ENCODE measurements at places on chromosomes 16 and 17.

GRCh38 chr17:39605492-39606433 is 2.0 kb downstream of the NEUROD2 start:
- DNase-seq: no peak

GRCh38 chr16:12235110-12235509 is 258.6 kb downstream of the SNX29 start:
- DNase-seq: no peak

- DNase-seq: no peak
Measured at GRCh38 chr17:62159994-62160393, 94.9 kb upstream of the MED13 start.

DNA sequence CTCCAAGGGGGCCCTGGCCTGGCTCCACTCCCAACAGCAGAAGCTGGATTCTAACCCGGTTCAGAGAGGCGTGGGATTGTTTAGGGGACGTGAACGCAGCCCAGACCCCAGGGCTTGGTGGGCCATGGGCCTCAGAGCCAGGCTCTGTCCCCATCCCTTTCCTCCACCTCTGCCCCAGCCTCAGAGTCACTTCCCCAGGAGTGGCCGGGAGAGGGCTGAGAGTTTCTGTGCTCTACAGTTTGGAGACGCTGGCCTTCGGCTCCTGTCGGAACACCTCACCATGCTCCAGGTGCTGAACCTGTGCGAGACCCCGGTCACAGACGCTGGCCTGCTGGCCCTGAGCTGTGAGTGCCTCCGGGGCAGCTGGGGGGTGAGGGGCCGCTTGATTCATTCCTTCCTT is 73.8 kb upstream of the PLCG2 start:
- DNase-seq: no peak

DNA sequence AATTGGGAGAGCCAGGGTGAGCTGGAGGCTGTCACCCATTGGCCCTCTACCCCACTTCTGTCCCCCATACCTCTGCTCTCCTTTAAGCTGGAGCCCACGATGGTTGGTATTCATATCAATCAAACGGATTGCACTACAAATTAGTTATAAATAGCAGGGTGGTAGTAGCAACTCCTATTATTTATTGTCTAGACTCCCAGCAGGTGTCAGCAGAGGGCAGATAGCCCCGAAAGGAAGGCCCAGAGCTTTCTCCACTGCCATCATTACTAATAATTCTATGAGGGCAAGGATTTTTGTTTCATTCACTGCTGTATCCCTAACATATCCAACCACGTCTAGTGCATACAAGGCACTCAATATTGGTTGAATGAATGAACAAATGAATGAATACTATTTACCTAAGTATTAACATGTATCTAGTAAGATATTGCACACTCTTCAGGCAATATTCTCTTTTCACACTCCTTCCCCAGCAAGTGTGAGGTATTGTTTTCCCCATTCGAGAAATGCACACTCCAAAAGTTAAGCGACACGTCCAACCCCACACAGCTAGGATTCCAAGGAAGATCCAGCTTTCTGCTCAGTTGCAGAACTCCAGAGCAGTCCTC is 6.3 kb downstream of the C17orf50 start:
- no peak for DNase-seq

GRCh38 chr16:85668676-85669424 is 19.9 kb downstream of the GINS2 start:
- DNase-seq: no peak

- DNase-seq: no peak
Measured at GRCh38 chr16:49698453-49698815, 157.5 kb downstream of the ZNF423 start.

- DNase-seq: no peak
Measured at GRCh38 chr16:86117756-86118155, 218.8 kb downstream of the IRF8 start.

GRCh38 chr16:52832771-52833170 is 219.9 kb downstream of the CHD9NB start:
- DNase-seq: no peak

DNA sequence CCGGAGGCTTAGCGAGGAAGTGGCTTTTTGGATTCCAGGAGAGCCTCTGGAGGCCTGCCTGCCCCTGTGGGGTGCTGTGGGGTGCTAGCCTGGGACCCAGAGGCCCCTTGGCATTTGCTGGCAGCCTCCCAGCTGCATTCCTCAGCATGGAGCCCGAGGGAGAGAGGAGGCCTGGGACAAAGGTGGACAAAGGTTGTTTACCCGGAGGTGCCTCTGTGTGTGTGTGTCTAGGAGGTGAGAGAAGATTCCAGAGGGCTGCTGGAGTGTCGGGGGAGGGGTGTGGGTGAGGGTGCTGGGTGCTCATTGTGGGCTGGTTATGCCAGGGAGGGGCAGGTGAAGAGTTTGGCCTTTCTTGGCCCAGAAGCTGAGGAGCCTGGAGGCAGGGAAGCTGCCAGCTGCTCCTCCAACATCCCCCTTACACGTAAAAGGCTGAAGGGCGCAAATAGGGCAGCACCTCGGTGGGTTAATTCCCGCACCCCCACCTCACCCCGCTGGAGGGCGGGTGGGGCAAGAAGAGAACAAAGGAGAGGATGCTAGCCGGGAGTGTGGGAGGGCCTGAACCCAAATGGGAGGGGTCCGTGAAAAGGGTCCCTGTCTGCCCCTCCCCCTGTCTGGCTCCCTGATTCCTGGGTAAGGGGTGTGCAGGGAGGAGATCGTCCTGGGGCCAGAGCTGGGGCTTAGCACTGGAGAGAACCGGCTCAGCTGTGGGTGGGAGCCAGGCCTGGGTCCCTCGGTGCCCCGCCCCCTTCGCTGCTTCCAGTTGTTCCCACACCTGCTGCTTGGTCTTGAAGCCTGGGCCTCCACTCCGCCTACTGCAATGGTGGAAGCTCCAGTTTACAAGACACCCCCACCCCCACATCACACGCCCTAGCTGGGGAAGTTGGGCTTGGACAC is 9.9 kb downstream of the HEXIM2 start:
- no peak for DNase-seq

- DNase-seq: no peak
Measured at GRCh38 chr16:71623597-71623996, 2.4 kb upstream of the MARVELD3 start.

GRCh38 chr17:77769762-77770161 is 188.7 kb upstream of the TNRC6C start:
- DNase-seq: no peak

GRCh38 chr17:19873346-19873745 is 5.6 kb upstream of the ULK2 start:
- no peak for DNase-seq

DNA sequence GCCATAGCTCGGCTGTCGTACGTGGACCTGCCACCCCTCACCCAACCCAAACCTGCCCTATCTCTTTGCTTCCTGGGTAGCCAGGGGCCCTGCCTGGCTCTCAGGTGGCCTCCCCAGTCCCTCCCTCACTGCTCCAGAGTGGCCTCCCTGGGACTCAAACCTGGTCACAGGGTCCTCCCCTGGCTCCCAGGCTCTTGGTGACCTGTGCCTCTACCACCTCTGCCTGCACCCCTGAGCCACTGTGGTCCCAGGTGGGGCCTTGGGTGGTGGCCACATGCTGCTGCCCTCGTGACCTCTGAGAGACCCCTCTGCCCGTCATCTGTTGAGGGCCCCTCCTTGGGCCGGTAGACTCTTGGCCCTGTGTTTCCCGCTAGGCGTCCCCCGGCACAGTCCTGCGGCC is 64.6 kb upstream of the PVALEF start:
- DNase-seq: no peak

GRCh38 chr17:32629563-32630190 is 142.9 kb downstream of the CDK5R1 start:
- no peak for DNase-seq

DNA sequence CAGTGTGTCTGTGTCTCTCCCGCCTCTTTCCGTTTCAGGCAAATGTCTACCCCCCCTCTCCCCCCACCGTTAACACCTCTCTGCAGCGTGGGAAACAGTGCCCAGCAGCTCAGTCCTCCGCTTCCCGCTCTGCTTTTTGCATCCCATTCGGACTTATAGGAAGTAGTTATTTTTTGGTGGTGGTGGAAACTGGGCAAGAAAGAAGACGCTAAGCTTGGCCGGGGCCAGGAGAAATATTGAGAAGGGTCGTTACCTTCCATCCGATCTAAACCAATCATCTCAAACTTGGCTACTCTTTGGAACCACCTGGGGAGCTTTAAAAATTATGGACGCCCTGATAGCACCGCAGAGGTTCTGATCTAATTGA is 499 bp upstream of the HLF start:
- DNase-seq: no peak

- peak; percentile 75 for DNase-seq
Measured at GRCh38 chr16:58511933-58512815, 3.1 kb upstream of the SETD6 start.

GRCh38 chr17:57145347-57145746 is 60.3 kb downstream of the AKAP1 start:
- no peak for DNase-seq

DNA sequence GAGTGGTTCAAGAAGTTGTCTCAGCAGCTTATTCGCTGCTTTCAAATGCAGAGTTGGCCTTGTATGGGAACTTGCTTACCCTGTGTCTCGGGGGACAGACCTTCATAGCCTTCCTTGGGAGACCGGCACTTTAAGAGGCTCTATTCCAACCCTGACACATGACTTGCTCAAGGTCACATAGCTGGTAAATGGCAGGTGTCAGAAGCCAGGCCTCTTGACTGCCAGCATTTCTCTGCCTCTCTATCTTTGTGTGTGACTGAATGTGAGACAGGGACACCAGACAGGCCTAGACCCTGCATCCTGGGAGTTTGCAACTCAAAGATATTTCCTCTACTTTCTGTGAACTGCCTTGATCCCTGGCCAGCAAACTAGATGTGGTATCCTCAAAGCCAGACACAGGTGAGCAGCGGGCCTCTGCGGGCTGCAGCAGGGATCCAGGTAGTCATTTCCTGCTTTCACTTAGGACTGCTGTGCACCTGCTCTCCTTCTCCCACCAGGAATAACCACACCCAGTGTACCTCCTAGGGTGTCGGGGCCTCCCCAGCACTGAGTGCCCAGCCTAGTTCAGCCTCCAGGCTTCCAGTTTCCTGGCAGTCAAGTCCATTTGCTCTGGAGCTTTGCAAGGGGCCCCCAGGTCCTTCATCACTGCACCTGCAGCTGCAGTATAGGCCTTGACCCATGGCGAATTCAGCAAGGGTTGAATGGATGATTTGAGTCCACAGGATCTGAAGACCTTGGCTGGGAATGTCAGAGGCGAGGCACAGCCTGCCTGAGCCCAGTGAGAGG is 116.6 kb upstream of the TNRC6C start:
- no peak for DNase-seq

GRCh38 chr17:76263896-76264295 is 1.3 kb upstream of the UBALD2 start:
- no peak for DNase-seq

DNA sequence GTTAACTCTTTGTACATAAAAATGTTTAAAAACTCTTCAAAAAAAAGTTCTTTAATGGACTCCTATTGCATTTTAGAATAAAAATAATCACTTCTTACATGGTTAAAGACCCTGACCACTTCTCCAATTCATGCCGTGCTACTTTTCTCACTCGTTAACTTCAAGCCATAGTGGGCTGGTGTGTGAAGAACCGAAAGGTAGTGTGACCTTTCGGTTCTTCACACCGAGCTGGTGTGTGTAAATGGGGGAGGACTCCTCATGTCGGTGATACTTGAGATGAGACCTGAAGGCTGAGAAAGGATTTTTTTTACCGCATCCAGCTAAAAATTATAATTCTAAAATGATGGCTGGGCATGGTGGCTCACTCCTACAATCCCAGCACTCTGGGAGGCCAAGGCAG is 22.1 kb downstream of the RFFL start:
- DNase-seq: no peak

- DNase-seq: no peak
Measured at GRCh38 chr16:73735018-73735417, 561.6 kb upstream of the PSMD7 start.

DNA sequence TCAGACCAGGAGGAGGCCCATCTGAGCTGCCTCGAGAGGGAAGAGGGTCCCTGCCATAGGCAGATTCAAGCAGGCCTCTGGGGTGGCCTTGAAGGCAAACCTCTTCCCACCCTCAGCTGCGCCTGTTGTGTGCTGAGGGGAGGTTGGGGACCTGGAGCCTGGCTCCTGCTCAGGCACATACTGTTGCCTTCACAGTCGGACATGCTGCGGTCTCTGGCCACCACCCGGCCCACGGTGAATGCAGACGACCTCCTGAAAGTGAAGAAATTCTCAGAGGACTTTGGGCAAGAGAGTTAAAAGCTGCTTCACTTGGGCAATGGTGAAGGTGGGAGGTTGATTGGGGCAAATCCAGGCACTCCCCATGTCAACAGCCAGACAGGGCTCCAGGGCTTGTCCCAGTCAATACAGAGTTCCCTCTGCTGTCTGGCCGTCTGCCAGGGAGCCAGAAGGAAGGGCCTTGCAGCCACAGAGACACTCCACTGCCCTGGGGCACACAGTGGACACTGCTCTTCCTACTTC is 6.3 kb downstream of the PDF start:
- DNase-seq: no peak

DNA sequence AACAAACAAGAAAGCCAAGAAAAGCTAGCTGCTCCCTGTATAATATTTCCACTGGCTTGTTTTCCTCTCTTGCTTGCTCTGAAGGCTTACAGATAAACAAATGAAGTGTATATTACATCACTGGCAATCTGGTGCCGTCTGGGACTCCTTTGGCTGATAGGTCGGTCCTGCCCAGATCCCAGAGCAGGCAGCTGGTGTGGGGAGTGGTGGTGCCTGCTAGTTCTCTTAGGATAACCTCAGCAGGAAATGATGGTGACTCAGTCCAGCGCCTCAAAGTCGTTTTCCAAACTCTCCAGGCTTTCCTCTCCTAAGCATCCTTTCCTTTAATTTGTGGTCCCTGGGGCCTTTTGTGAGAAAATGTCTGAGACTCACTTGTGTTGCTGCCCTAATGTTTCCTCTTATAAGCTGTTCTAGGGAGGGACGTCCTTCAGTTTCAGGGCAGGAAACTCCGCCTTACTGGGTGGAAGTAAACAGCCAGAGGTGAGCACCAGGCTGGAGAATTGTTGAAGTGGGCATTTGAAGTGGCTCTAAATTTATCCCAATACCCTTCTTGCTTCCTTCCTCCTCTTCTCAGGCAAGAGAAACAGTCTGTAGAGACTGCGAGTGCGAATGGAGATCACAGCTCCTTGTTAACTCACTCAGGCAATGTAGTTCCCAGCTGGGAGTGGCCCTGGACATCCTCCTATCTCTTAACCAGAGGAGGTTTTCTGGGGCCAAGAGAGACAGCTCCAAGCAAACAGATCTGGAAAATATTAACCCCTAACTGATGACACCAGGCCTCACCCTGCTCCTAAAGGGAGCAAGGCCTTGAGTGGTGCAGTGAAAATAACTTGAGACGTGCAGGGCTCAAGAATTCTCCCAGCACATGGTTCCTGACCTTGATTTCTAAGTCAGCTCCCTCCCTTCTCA is 34.9 kb downstream of the CD300LF start:
- DNase-seq: no peak

- DNase-seq: no peak
Measured at GRCh38 chr16:976389-976931, 5.1 kb upstream of the SOX8 start.

DNA sequence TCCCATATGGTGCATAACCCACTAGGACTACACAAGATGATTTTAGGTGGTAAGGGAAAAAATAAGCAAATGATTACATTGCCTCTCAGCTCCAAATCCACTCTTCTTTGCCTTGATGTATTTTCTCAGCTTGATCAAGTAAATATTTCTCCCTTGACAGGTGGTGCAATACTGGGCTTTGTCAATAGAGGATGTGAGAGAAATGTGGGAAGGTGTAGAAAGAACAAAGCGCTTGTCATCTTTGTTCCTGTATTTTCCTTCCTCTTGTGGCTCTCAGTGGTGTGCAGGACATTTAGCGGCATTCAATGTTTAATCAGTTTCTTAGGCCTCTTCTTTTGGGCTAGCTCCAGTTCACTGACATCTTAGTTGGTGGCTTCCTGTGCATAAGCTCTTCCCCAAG is 1165.8 kb upstream of the GOT2 start:
- no peak for DNase-seq

GRCh38 chr17:73949903-73950592 is 253.4 kb upstream of the RPL38 start:
- no peak for DNase-seq
